ENCODE measurements at places on chromosomes 5 and 9. TPM values are rescaled to one million over a fixed set of nuclear protein-coding genes. Genes with fewer than 3 reads are reported as not detected.

Gene IFNK
- total RNA-seq = not detected

- DNase-seq = no peak
These were observed 7.4 kb downstream of the CER1 start for GRCh38 chr9:14715102-14715501.

DNA sequence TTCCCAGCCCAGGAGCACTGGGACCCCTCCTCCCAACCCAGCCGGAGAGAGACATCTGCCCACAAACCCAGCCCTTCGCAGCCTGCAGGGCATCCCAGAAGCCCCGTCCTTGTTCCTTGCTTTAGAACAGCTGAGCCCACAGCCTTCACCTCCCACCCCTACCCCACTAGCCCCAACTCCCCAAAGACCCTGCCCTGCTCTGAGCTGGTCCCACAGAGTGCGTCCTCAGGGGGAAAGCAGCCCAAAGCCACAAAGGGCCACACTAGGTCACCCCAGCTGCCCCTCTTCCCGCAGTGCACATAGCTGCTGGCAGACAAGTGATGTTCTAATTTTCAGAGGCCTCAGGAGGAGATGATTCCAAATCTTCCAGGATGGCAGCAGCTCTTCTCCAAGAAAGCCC lies 8.8 kb downstream of the PLPP7 start:
- DNase-seq = no peak

DNA sequence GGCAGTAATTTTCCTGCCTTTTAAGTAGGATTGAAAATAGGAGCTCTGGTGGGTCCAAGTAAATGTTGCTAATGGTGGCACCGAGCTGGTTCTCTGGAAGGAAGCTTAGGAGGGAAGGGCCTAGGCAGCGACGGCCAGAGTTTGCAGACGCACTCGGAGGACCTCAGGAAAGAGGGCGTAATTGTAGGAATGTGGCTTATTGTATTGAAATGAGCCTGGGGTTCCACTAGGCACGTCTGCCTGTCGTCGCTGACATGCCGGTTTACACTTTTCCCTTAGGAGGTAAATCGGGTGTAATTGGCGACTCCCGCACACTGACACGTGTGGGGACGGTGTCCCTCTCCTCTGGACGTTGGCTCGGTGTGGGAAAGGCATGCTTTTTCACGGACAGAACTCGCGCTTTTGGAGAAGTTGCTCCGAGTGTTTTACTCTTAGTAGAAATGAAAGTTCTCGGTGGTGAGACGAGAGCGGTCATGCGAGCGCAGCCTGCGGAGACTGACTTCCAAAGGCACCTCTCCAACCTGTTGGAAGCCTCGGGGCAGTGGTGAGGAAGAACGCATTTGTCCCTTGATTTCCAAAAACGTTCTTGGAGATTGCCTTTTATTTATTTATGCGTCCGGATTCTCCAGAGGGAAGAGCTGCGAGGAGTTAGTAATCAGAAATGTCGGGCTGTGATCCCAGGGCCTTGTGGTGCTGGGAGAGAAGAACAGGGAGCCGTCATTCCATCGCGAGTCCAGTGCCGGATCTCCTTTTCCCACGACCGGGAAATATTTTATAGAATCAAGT lies 1.3 kb downstream of the NR4A3 start:
- DNase-seq = no peak

DNA sequence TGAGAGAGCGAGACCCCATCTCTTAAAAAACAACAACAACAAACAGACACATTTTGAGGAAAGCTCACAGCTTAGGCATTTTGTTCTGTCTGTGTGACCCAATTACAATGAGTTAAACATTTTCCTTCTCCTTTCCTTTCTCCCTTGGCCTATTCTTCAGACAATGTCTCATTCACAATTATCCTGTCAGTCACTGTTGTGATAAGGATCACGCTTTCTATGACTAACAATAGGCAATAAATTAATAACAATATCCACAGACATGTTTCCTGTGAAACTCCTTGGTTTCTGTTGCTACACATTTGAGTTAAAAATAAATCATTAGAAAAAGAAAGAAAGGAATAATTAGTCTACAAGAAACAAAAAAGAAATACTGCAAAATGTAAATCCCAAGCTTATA lies 19.8 kb upstream of the CARTPT start:
- no peak for DNase-seq

GRCh38 chr9:5643005-5643624 lies 14.2 kb downstream of the RIC1 start:
- DNase-seq = no peak

GRCh38 chr9:97415146-97415545 lies 3.2 kb downstream of the TDRD7 start:
- no peak for DNase-seq

- DNase-seq = no peak
These were observed 120.1 kb upstream of the ZNF608 start for GRCh38 chr5:124866355-124867136.

DNA sequence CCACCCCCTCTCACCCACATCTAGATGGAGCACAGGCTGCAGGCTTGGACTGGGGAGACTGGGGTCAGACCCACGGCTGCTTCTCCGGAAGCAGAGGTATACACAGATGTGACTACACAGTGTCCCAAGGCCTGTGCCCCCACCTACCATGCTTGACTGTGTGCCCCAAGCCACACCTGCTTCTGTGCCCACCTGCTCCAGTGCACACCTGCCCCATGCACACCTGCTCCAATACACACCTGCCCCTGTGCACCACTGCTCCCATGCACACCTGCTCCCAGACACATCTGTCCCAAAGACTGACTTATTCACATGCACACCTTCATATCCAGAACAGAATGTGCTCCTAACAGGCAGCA lies 5.5 kb upstream of the COL5A1 start:
- no peak for DNase-seq
